Bone marrow (tissue), 2 donors: ENCODE measurements at places on chromosomes 6 and 20.

DNA sequence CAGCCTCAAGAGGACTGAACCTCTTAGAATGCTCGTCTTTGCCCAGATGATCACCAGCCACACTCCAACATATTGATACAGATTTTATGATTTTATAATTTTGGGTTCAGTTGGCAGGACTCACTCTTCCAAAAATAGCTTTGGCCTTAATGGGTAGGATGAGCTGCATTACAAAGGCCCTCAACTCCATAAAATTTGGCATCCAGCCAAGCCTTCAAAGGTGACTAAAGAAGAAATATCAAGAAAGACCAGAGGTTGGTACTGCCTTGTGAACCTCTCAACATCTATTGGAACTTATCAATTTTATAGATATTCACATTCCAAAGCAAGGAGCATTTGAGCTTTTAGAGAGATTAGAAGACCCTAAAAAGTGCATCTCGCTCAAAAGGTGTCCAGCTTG, 48.4 kb upstream of the SNAP25 start:
- DNase-seq: no peak

GRCh38 chr6:43962458-43962857, 164.8 kb downstream of the MRPL14 start:
- DNase-seq: no peak

DNA sequence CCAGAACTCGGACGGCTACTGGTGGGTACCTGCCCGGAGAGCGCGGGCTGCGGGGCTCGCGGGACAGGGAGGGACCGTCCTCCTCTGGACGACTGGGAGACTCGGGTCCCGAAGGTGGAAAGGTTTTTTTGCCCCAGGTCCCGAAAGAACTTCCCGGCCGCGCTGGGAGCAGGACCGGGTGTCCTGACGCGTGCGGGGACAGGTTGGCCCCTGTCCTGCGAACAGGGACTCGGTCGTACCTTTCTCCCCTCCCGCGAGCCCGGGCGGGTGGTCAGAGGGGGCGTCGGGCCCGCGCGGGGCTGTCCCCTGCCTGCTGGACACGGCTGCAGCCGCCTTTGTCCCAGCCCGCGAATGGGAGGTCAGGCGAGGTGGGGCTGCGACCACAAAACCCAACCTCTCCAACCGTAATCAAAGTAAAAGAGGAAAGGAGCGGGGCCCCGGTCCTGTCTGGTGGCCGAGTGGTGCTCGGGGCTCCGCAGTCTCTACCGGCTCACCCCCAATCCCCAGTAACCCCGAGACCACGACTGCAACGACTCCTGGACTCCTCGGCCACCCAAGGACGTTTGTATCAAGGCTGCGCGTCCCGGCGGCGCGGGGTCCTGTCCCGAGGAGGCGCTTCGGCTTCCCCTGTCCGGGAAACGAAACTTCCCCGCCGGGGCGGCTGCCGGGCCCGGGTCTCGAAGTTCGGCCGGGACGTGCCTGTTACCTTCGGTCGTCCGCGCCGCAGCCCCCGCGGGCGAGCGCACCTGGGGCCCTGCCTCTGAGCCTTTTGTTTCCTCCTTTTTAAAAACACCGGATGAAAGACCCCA, 798 bp downstream of the DSP start:
- DNase-seq: no peak

DNA sequence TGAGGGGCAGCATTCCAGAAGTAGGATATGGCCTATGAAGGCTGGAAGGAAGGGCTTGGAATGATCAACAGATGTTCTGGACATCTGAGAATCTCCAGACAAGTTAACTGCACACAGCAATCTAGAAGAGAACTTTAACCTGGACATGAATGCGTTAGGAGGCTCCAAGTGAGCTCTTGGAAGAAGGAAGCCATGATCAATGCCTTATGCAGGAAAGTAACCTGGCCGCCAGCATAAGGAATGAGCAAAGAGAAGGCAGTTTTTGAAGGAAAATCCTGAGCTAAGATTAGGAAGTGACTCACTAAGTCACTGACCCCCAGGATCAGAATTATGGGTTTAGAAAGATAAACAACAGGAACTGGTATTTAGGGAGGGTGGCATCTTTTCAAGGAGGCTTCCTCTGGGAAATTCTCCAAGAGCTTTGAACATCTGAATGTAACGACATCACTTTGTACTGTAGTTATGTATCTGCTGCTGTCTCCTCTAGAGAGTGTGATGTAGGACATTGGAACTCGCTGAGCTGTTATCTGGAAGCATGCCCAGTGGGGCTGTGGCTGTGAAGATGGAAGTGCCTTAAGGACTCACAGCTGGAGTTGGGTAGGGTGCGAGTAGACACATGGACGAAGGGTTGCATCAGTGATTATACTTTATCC, 236.8 kb downstream of the PACRG start:
- no peak for DNase-seq

DNA sequence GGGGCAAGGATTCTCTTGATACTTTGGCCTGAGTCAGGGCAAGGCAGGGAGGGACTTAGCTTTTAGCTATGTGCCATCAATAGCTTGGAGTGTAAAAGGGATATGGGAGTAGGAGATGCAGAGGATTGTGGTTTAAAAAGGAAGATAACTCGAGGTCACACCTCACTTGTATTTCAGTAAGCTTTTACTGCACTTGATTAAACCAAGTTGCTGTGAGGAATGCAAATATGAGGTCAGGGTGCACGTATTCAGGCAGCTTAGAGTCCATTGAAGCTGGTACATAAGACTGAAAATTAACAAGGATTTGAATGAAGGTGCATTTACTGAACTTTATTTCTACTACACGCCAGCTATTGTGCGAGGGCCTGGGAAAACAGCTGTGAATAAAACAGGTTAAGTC, 32.1 kb downstream of the DSTN start:
- no peak for DNase-seq

DNA sequence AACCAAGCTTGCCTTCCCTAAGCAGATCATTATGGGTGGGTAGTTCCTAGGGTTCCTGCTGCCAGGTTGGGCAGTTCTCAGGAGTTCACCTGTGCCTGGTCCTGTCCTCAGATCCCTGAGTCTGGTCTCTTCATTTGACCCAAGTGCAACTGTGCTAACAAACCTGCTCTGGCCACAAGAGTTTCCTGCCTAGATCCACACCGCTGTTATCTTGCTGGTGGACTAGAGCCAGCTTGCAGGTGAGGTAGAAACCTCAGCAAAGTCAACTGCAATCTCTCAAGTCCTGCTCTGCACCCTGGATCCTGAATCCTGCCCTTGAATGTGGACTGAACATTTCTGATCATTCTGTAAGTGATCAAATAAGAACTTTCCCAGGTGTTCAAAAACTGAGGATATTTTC, 191.8 kb upstream of the LRFN2 start:
- no peak for DNase-seq

DNA sequence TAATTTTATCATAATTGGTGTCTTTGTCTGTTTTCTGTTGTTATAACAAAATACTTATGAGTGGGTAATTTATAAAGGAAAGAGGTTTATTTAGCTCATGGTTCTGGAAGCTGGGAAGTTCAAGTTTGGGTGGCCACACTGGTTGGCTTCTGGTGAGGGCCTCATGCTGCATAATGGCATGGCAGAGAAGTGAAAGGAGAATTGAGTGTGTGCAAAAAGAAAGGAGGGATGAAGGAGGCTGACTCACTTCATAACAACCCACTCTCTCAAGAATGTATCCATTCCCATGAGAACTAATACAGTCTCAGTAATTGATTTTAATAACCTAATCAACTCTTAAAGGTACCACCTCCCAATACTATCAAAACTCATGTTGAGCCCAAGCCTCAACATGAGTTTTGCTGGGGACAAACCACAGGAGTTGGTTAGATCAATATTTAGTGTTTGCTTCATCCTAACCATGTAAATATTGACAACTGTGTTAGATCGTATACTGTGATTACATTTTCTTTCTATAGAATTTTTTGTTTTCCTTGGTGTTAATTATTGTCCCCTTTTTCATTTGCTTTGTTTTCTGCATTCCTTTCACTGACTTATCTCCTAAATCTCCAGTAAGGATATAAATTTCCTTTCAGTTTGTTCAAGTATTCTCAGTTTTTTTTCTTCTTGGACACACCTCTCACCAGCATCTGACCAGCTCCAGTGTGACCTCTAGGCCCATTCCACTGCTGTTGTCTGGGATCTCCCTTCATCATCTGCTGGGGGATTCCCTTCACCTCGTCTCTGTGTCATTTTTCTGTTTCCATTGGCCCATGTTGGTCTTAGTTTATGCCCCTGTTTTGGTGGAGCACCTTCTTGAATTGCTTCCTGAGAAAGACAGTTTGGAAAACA, 54.8 kb upstream of the SCGN start:
- no peak for DNase-seq

GRCh38 chr6:166173281-166173951, 5.8 kb upstream of the TBXT start:
- no peak for DNase-seq

- DNase-seq: peak; percentile 60
Measured at GRCh38 chr6:7108196-7108963, 619 bp downstream of the RREB1 start.

DNA sequence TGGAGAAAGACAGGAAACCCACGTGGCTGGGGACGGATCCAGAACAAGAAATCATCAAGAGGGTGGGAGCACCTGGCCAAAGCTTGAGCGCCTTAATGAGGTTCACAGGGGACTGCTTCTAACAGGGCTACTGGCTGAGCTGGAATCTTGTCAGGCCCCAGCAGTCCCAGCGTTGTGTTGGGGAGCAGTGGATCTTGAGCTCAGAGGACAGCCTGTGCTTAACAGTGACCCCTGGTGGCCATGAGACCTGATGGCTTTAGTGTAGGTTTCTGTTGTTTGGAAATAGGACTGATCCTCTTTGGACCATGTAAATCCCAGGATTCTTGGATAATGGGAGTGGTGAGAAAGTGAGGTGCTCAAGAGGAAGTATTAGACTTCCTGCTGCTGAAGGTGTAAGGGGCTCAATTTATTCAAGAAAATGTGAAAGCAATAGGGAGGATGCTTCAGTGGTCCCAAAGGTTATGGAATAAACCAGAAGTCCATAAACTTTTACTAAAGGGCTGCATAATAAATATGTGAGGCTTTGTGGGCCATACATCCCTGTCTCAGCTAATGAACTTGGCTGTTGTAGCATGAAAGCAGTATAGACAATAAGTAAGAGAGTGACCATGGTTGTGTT, 216.2 kb downstream of the NFATC2 start:
- no peak for DNase-seq

GRCh38 chr6:138944412-138944811, 43.6 kb downstream of the REPS1 start:
- DNase-seq: no peak

- DNase-seq: no peak
Measured at GRCh38 chr20:24699321-24700165, 230.1 kb downstream of the SYNDIG1 start.

DNA sequence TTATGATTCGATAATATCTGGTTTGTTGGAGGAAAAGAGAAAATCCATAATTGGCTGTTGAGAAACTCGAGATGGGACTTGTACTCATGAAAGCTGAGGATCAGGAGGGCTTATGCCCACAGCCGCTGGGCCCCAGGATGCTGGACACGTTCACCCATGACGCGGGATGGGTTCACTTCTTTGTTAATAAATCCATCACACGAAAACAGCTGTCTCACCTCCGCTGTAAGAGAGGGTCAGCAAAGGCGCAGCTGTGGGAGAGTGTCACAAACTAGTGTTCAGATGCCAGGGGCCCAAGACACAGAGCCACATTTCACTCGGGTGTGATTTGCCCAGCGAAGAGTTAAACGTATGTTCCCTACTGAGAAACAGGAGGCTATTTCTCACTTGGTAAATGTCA, 315.1 kb downstream of the THBS2 start:
- no peak for DNase-seq

DNA sequence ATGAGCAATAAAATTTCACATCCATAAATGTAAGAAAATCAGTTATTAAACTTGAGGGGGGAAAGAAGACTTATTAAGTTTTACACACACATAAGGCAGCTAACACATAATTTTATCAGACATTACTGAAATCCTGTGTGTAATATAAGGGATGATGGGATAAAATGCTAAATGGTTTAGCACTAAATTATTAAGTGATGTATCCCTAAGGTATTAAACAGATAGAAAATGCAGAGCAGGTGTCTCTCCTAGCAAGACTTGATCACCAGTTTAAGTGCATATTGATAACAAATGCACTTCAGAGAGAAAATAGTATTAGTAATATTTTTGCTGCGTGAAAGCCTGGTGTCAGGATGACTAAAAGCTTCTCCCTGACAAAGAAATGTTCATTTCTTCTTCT, 172.8 kb upstream of the ZFP64 start:
- no peak for DNase-seq

DNA sequence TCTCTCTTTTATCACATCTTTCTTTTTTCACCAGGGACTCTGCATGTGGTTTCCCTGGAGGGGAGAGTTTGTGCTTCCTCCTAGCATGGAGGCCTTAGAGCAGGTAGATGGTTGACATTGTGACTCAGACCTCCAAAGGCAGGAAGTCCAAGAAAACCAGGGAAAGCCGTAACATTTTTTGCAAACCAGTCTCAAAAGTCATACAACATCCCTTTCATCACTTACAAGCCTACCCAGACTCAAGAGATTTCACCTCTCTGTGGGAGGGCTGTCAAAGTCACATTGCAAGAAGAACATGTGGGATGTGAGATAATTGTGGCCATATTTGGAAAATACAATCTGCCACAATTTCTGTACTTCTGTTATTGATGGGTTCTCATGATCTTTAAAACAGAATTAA, 46.2 kb downstream of the SNRNP48 start:
- DNase-seq: no peak

DNA sequence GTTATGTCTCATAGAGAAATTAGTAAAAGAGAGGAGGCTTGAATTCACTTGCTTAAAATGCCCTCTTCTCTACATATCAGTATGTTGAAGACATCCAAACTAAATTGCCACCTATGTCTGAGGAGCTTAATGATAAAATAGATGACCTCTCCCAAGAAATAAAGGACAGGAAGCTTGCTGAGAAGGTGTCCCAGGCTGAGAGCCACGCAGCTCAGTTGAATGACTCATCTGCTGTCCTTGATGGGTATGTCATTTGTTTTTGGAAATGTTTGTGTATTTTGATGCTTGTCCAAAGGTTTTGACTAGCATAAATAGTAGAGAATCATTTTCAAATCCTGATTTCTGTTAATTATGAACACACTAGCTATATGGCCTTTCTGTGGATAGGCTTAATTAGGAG, 307.7 kb downstream of the ARHGAP18 start:
- no peak for DNase-seq
